Motor neuron (in vitro differentiated cells): ENCODE measurements at places on chromosomes 4 and X.

DNA sequence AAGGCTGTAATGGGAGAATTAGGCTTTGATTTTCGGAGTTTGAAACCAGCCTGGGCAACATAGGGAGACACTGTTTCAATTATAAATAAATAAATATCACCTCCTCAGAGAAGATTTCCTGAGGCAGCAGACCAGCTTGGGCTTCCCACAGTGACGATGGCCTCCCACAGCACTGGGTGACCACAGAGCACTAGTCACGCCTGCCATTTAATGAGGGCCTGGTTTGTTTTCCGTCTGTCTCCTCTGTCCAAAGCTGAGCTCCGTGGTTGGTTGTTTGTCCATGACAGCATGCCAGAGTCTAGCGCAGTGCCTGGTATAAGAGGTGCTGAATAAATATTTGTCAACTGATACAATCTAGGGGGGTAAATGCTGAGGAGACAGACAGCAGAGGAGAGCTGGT, 10.4 kb upstream of the PDGFRA start:
- ATAC-seq, result no peak

DNA sequence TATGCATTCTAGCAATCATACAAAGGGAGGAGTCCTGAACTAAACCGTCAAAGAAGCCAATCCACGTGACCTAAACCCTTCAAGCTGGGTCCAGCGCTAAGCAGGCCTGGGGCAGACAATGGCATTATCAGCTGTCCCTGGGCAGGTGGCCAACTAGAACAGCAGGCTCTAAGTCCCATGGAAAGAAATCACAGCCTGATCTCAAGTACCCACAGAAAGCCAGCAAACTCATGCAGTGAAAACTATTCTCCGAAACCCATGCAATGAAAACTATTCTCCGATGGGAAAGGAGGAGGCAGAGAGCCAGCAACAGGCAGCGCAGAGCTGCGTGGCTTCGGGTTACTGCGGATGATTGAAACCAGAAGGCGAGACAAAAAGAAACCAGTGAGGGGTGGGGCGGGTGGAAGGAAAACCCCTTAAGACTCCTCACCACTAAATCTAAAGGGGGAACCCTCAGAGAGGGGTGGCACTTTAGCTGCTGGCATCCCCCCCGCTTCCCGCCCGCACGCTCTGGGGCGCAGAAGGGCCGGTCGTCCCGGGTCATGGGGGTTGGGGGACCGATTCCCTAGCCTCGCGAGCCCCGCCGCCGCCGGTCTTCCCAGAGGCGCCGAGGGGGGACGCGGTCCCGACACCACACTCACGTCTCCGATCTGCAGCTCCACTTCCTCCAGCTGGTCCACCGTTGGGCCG, 567 bp downstream of the C4orf46 start:
- peak; percentile 21 for ATAC-seq

DNA sequence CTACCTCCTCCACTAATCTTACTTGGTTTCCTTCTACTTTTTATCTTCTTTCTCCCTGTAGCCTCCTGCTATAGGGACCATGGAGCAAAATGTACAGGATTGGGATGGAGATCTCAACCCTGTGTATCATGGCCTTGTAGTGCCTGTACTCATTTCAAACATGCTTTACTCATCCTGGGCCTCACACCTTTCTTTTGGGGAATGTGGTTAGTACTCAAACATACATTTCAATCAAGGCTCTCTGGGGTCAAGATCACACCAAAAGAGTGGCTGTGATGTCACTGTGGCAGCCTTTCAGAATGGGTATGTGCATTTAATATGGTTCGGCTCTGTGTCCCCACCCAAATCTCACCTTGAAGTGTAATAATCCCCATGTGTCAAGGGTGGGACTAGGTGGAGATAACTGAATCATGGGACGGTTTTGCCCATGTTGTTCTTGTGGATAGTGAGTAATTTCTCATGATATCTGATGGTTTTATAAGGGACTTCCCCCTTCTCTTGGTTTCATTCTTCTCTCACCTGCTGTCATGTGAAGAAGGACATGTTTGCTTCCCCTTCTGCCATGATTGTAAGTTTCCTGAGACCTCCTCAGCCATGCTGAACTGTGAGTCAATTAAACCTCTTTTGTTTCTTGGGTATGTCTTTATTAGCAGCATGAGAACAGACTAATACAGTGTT, 205.1 kb downstream of the RASL11B start:
- no peak for ATAC-seq

DNA sequence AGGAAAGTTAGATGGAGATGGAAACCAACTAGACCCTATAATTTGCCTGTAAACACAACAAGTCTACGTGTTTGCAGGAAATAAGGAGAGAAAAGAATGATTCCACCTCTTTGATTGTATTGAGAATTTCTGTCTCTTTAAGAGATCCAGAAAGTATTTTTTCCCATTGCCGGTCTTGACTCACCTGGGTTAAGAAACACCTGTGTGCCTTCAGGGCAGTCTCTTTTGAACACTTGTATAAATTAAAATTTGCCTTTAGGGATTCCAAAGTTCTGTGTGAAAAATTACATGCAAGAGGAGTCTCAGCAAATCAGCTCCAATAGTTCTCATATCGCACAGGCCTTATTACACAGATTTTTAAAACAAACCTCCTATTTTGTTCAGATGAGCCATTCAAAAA, 46.0 kb upstream of the SMAD1 start:
- ATAC-seq, result no peak

GRCh38 chr4:5465956-5466355, 242.4 kb downstream of the EVC2 start:
- ATAC-seq, result no peak

DNA sequence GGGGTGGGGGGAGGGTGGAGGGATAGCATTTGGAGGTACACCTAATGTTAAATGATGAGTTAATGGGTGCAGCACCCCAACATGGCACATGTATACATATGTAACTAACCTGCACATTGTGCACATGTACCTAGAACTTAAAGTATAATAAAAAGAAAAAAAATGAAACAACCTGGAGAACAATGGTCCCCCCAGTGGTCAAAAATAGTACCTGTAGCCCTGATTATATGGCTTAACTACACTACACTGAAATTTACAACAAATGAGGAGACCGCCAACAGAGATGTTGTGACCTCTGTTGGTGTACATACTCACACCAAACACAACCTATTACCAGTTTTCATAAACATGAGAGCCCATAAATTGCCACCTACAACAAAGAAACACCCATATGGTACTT, 7.3 kb upstream of the MAGEE1 start:
- no peak for ATAC-seq

- ATAC-seq, result no peak
Measured at GRCh38 chr4:88006956-88007303, 505 bp upstream of the PKD2 start.

GRCh38 chrX:133249266-133250058, 31.3 kb upstream of the TFDP3 start:
- no peak for ATAC-seq

- ATAC-seq, result no peak
Measured at GRCh38 chrX:31236231-31236630, 164.4 kb upstream of the FTHL17 start.

GRCh38 chr4:123055943-123056342, 133.5 kb upstream of the NUDT6 start:
- no peak for ATAC-seq

DNA sequence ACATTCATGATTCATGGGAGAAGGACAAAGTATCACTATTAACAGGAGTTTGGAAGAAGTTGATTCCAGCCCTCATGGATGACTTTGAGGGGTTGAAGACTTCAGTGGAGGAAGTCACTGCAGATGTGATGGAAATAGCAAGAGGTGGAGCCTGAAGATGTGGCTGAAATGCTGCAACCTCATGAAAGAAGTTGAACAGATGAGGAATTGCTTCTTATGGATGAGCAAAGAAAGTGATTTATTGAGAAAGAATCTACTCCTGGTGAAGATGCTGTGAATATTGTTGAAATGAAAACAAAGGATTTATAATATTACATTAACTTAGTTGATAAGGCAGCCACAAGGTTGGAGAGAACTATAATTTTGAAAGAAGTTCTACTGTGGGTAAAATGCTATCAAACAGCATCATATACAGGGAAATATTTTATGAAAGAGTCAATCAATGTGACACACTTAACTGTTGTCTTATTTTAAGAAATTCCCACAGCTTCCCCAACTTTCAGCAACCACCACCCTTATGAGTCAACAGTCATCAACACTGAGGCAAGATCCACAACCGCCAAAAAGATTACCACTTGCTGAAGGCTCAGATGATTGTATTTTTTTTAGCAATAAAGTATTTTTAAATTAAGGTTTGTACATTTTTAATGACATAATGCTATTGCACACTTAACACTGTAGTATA, 302.6 kb downstream of the CBLL2 start:
- no peak for ATAC-seq

GRCh38 chr4:158590306-158590705, 68.6 kb downstream of the RXFP1 start:
- ATAC-seq, result no peak

GRCh38 chr4:185115827-185116232, 27.2 kb upstream of the SLC25A4 start:
- peak; percentile 4 for ATAC-seq

- peak; percentile 49 for ATAC-seq
Measured at GRCh38 chr4:7034262-7035081, 8.7 kb upstream of the TADA2B start.

- ATAC-seq, result no peak
Measured at GRCh38 chrX:51568586-51568985, 50.1 kb downstream of the CENPVL3 start.

DNA sequence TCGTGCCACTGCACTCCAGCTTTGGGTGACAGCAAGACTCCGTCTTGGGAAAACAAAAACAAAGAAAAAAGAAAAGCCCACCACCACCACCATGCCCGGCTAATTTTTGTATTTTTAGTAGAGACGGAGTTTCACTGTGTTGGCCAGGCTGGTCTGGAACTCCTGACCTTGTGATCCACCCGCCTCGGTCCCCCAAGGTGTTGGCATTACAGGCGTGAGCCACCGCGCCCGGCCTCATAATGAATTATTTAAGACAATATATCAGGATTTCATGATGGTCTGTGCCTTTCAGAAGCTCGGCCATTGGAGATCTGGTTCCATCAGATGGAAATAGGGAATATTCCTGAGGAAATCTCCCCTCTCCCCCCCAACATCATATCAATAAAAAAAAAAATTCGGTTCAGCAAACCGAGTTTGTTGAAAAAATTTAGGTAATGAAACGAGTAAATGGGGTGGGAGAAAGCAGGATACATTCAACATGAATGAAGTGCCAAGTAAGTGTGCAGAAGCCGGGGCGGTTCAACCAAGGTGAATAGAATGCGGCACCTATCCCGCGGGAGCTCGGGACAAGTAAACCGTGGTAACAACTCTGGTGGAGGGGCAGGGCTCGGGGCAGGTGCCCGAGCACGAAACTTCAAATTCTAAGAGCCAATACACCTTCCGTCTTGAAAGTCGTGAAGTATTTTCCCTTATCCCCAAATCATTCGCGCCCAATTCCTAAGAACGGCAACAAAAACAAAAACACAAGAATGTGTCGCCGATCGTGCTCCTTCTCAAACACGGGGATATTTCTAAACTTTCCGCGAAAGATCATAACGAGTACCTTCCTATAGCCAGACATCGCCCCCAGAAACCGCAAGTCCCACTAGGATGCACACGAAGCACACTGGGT, 773 bp upstream of the TXLNG start:
- ATAC-seq, result no peak

GRCh38 chr4:4724321-4724720, 135.1 kb upstream of the MSX1 start:
- ATAC-seq, result no peak
